Activated CD4-positive, alpha-beta T cell treated with anti-CD3 and anti-CD28 coated beads for 4 hours (primary cell): ENCODE measurements at places on chromosomes 2 and 18.

GRCh38 chr2:212535996-212536816 lies 2.4 kb downstream of the ERBB4 start:
- no peak for DNase-seq

GRCh38 chr2:227908266-227909054 lies 37.0 kb downstream of the DAW1 start:
- DNase-seq: no peak

DNA sequence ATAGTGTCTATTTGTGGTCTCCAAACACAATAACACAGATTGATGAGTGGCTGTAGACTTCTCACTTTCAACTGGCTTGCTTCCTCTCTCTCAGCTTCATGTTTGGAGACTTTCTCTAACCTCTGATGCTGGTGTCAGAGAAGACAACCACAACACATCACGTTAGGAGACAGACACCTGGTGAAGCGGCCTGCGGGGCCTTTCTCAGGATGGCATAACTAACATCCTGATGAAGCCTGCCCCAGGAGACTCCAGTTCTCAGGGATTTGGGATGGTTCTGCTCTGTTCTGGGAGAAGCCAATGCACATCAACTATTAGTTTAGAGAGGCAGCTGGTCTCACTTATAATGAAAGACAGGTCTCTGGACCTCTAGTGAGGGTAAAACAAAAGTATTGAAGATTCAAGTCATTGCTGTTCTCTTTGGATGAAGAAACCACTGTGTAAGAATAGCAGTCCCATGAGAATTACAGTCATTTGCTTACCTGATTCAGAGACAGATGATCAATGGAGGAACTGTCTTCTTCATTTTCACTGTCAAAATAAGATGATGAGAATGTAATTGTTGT lies 2.0 kb downstream of the IL1A start:
- DNase-seq: no peak

- DNase-seq: no peak
Observed at GRCh38 chr2:2960441-2961133, 417.0 kb downstream of the EIPR1 start.

GRCh38 chr2:18922276-18922675 lies 332.9 kb upstream of the NT5C1B start:
- DNase-seq: no peak

DNA sequence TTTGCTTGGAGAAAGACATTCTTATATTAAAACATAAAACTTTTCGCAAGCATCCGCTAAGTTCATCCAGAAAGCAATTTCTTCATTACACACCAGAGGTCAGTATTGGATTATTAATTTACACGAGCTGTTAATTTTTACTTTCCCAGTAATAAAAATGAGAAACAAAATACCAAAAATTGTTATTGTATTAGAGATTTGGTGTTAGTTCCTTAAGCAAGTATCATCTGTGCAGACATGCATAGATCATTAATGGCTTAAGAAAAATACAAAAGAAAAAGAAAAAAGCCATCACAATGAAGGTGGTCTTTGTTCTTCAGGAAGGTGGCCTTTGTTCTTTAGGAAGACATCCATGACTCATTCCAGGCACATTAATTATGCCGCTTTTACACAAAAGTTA lies 53.6 kb upstream of the HNMT start:
- DNase-seq: no peak

GRCh38 chr2:190369635-190370034 lies 26.2 kb downstream of the INPP1 start:
- no peak for DNase-seq

DNA sequence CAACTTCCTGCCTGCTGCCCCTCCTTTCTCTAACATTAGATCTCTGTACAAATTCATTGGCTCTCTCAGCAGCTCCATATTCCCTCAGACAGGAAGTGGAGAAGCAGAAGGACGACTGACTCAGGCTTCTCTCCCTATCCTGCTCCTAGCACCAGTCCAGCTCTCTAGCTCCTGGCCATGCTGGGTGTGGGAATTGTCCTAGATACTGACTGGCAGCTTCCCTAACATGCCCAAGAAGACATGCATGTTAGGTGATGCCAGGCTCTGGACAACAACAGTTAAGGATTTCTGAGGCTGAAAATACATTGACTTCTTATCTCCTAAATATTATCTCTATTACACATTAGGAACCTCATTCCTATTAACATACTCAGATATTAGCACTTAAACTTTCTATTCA lies 292.9 kb downstream of the IKZF2 start:
- DNase-seq: no peak

GRCh38 chr2:15861172-15861822 lies 79.1 kb upstream of the MYCN start:
- DNase-seq: no peak

GRCh38 chr2:141778315-141778835 lies 352.4 kb downstream of the LRP1B start:
- no peak for DNase-seq

DNA sequence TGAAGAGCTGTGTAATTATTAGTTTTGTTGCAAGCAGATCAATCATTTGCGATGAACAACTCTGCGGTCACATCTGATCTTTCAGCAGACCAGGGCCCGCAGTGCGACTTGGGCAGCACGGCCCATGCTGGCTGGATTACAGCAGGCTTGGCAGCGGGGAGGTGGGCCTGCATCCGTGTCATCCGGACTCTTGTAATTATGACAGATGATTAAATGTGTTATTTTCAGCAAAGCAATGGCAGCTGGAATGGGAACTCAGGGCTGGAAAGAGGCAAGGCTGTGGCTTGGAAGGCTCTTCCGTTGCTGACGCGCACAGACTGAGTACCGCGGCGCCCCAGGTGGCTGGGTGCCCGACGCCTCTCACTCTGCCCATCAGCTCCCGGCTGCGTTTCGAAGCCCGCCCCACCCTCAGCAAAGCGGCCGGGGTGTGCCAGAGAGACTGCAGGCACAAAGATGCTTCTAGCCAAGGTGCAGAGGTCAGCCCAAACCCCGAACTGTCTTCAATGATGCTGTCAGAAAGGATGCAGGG lies 397.4 kb upstream of the SALL3 start:
- DNase-seq: no peak
